ENCODE measurements at places on chromosomes 6 and 20.

- DNase-seq: no peak
Measured at GRCh38 chr20:18904624-18905023, 91.0 kb downstream of the SCP2D1 start.

DNA sequence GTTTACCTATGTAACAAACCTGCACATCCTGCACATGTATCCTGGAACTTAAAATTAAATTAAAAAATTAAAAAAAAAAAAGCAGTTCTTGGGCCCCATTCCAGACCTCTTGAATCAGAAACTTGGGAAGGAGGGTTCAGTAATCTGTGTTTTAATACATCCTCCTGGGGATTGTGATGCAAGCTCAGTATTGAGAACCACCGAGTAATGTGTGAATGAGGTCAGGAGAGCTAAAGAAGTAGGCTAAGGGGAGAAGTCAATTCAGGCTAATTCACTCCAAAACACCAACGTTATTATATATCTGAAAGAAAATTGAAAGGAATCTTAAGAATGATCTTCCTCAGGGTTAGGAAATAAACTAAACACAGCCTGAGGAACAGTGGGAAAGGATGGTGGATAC lies 120.4 kb downstream of the RNF144B start:
- no peak for DNase-seq

- no peak for DNase-seq
Measured at GRCh38 chr6:161300823-161301222, 27.0 kb upstream of the AGPAT4 start.

GRCh38 chr6:48429021-48429420 lies 318.0 kb upstream of the PTCHD4 start:
- DNase-seq: no peak

- DNase-seq: no peak
Measured at GRCh38 chr20:23820493-23820892, 6.0 kb downstream of the CST2 start.

DNA sequence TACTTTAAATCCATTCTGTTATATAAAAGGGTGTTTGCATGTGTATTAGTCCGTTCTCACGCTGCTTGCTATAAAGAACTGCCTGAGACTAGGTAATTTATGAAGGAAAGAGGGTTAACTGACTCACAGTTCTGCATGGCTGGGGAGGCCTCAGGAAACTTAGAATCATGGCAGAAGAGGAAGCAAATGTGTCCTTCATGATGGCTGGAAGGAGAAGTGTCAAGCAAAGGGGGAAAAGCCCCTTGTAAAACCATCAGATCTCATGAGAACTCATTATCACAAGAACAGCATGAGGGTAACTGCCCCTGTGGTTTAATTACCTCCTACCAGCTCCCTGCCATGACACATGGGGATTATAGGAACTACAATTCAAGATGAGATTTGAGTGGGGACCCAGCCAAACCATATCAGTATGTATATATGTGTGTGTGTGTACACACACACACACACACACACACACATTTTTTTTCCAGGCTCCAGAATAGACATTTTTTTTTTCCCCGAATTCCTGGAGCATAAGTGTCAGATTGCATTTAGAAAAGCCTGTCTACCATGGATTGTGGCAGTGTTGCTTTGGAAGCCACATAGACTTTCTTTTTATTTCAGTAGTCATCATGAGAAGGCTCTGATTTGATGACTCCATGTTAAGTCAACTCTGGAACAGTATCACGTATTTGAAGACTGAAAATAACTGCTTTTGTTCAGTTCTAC lies 31.5 kb downstream of the KDM1B start:
- DNase-seq: no peak

DNA sequence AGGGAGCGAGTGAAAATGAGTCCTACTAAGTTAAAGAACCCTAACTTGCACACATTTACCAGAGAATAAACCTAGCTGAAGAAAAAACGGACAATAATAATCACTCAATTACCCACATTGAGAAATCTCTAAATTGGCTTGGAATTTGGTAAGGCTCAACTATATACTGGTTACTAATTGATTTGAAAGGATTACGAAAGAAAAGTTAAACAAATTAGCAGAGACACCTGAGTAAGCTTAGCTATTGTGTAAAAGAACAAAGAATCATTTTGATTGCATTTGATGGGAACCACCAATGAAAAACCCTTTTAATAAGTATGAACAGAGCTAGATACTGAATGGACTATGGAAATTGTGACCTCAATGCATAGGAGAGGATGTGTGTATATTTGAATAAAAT lies 118.6 kb upstream of the ADGRF1 start:
- no peak for DNase-seq

GRCh38 chr6:148851683-148852556 lies 105.1 kb downstream of the UST start:
- no peak for DNase-seq

DNA sequence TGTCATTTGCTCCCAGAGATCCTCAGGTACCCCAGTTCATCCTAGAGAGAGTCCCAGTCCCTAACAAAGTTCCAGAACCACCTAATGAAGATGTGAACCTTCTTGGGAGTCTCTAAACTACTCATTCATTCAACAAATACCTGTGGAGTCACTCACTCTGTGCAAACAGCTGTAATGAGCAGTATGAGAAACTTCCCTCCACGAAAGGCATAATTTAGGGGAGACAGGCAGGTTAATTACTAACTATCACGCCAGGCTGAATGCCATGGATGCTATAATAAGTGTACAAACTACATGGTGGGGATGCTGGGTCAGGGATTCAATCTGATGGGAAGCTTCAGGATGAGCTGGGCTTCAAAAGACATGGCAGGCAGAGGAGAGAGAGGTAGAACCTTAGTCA lies 70.1 kb upstream of the AFDN start:
- no peak for DNase-seq

DNA sequence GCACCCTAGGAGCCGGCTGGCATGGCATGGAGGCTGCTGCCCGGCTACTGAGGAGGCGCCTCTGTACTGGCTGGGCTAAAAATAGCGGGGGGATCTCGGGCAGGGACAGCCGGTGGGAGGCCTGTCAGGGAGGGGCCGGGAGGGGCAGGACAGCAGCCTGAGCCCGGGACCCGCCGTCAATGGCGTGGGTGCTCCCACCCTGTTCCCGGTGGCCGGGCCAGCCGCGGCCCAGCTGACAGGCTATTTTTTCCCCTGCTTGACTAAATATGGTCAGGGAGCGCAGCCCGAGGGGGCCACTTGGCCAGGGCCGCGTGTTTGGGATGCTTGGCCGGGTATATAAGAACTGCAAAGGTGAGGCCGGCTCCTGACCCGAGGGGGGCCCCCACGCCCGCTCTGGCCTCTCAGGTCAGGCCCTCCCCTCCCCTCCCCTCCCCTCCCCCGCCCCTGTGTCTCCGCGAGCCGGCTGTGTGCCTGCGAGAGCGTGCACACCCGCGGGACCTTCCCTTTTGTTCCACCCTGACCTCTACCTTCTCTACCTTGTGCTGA lies 74.4 kb upstream of the GATA5 start:
- no peak for DNase-seq

- DNase-seq: peak; percentile 20
Measured at GRCh38 chr6:161101517-161101916, 109.9 kb downstream of the MAP3K4 start.

DNA sequence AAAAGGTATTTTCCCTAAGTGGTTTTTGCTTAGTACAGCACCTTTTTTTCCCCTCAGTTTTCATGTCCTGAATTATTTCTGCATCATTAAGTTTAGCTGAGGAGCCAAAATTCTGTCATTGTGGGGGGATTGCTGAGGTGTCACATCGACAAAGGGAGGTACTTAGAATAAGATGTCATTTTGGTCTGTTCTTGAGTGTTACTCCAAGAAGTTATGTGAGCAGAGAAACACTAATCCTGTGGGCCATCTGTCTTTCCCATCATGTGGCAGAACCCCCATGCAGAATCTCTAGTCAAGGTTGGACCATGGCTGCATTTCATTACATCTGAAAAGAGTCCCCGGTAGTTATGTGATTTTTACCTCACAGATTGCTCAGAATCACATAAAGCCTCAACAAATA lies 167.8 kb upstream of the CENPW start:
- DNase-seq: no peak

DNA sequence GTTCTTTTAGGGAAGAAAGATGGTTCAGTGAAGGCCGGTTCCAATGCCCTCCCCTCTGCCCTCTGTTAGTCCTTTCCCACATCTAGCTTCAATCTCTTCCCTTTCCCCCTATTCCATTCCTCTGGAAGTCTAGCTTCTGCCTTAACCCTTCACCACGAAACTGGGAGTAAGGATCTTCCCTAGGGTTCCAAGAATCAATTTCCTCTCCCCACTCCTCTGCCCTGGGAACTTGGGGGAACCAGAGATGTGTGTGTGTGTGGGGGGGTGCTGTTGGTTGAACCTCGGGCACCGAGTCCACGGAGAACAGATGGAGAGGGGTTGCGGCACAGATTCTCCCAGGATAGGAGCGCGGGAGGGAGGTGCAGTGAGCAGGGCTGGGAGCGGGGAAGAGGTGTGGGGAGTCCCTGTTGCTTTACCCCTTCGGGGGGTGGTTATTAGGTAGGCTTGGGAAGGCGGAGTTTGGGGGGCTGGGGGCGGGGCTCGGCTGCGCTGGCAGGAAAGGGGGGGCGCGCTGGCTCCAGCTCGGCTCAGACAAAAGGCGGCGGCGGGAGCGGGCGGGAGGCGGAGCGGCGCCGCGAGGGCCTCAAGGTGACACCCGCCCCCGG lies at the start of gene TMEM151B:
Gene TMEM151B, plus strand, starts transcription at position 530 of the 605 bp plus-strand sequence. CDS start 293 bp downstream, outside the sequence.
- no peak for DNase-seq

- peak; percentile 56 for DNase-seq
Measured at GRCh38 chr20:23340524-23340923, 10.1 kb upstream of the NXT1 start.

- no peak for DNase-seq
Measured at GRCh38 chr6:162262466-162263196, 464.9 kb downstream of the PRKN start.

DNA sequence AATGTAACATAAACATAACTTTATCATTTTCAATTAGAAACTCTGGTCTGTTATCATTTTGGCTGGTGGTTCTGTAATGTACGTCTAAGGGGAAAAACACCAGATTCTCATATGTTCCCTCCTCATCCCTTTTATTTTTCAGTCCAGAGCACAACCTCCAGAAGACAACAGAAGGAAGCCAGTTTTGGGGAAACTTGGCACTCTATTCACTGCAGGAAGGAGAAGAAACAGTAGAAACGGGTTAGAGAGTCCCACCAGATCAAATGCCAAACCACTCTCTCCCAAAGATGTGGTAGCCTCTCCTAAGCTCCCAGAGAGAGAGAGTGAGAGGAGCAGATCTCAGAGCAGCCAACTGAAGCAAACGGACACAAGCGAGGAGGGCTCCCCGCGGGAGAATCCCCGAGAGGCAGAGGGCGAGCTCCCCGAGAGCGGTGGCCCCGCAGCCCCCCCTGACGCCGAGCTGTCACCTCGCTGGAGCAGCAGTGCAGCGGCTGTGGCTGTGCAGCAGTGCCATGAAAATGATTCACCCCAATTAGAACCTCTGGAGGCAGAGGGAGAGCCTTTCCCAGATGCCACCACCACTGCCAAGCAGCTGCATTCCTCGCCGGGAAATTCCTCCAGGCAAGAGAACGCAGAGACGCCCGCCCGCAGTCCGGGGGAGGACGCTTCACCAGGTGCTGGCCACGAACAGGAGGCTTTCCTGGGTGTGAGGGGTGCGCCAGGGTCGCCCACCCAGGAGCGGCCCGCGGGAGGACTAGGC lies 117.8 kb downstream of the RTN4IP1 start:
- DNase-seq: peak; percentile 51

- DNase-seq: no peak
Measured at GRCh38 chr20:57808264-57809070, 98.7 kb upstream of the PMEPA1 start.

- no peak for DNase-seq
Measured at GRCh38 chr6:102582569-102582968, 1189.1 kb downstream of the GRIK2 start.

GRCh38 chr20:45827030-45827652 lies at the start of gene TNNC2:
TNNC2 (minus strand) TSS chr20:45827312; CDS start chr20:45827248, 64 bp downstream.
- DNase-seq: no peak

GRCh38 chr6:168136622-168137021 lies 57.6 kb upstream of the FRMD1 start:
- DNase-seq: no peak

DNA sequence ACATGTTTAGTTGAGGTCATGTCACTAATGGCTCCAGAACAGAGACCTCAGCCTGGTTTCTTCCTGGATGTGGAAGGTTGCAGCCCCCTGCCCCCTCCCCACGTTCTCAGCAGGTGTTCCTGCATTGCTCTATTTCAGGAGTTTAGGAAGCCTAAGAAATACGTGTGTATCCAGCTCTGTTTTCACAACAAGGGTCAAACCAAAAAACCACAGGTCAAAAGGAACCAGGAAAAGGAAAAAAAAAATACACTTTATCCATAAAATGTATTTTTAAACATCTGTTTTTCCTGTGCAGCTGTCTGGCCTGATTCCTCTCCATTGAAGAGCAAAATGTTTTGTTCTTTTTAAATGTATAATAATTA lies 107.9 kb upstream of the PLEKHG1 start:
- DNase-seq: no peak

GRCh38 chr6:14108571-14109410 lies 8.8 kb upstream of the CD83 start:
- no peak for DNase-seq

Data from ACHN (cell line).